ENCODE measurements at places on chromosomes 12 and 14.
A peak's percentile ranks its signal among the peaks of the same experiment; 100 is the strongest.

- DNase-seq, result no peak
Measured at GRCh38 chr12:2389079-2389790, 336.4 kb downstream of the CACNA1C start.

GRCh38 chr14:95770777-95771176 lies 56.9 kb upstream of the TCL1A start:
- no peak for DNase-seq

DNA sequence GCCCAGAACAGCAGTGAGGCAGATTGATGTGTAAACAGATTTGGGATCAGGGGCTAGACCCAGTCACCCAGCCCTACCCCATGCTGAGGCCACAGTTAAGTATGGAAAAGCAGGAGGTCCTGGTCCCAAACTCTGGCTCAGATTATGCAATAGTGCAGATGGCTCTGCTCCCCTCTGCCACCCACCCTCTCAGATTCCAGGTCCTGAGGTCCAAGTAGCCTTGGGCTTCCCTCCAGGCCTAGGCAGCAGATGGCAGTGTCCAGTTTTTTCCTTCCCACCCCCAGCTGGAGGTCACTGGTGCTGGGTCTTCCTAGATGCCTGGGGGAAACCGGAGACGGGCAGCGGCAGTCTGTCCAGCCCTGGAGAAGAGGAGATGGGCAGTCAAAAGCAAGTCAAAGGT lies 2.8 kb upstream of the DHH start:
- no peak for DNase-seq

- DNase-seq, result no peak
Measured at GRCh38 chr14:102452302-102452701, 57.3 kb downstream of the ANKRD9 start.

- no peak for DNase-seq
Measured at GRCh38 chr14:100439781-100440180, 116.6 kb downstream of the SLC25A47 start.

DNA sequence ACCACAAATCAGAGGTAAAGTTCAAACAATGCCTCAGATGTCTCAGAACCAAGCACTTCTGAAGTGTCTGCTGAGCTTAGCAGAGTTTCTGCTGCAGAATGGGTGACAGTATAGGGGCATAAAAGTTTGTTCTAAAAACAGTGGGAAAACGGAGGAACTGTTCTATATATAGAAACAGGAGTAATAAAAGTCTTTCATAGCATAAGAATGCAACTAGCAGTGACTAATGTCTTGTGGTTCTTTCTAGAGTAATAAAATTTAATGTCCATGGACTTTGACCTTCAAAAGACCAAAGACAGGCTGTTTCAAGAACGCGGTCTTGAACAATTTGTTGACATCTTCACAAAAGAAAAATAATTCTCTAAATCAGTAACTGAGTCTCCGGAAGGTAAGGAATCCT lies 107.5 kb upstream of the FAR2 start:
- no peak for DNase-seq

GRCh38 chr12:47868041-47868440 lies 36.8 kb downstream of the VDR start:
- no peak for DNase-seq

DNA sequence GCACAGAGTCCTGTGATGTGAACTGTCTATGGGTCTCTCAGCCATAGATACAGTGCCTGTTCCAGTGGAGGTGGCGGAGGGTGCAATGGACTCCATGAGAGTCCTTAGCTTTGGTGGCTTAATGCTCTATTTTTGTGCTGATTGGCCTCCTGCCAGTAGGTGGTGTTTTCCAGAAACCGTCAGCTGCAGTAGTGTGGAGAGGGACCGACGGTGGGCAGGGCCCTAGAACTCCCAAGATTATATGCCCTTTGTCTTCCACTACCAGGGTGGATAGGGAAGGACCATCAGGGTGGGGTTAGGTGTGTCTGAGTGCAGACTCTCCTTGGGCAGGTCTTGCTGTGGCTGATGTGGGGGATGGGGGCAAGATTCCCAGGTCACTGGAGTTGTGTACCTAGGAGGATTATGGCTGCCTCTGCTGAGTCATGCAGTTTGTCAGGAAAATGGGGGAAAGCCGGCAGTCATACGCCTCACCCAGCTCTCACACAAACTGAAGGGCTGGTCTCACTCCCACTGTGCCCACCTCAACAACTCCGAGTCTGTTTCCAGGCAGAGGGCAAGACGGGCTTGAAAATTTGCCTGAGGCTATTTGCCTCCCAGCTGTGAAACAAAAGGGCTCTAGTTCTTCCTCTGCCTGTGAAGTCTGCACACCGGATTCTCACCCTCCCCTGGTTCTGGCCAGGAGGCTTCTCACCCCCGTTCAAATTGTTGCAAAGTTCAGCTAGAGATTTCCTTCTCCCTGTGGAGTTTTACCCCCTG lies 24.9 kb upstream of the ZDHHC17 start:
- peak; percentile 64 for DNase-seq

DNA sequence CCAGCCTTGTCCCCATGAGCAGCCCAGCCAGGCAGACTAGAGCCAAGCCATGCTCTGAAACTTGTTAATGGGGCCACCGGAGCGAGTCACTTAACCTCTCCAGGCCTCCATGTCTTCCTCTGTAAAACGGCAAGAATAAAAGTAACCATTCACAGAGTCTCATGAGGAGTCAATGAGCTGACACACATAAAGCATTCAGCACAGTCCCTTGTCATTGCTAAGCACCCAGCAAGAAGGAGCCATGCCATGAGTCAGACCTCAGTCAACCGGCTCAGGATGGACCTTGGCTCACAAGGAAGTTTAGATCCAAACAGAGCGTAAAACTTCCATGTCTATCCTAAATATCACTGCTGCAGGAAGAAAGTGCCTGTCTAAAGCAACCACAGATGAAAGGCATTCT lies 10.6 kb downstream of the FICD start:
- no peak for DNase-seq

DNA sequence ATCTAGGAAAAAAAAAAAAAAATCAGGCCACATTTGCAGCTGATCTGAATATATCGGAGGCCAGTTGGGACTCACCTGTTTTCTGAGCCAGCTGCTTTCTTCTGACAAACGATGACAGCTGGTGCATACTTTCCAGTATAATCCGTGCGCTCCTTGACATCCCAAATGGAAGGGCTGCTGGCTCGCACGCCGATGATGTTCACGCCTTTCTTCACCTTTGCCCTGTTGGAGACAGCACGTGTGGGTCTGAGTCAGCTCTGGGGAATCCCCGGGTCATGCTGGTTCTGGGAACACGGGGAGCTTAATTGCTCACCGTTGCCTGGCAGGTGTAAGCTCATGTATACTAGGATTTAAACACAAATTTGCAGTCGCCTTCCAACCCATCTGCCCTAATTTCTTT lies 372.8 kb downstream of the TMEM132D start:
- DNase-seq, result no peak

- no peak for DNase-seq
Measured at GRCh38 chr12:24776861-24777260, 172.0 kb downstream of the BCAT1 start.

DNA sequence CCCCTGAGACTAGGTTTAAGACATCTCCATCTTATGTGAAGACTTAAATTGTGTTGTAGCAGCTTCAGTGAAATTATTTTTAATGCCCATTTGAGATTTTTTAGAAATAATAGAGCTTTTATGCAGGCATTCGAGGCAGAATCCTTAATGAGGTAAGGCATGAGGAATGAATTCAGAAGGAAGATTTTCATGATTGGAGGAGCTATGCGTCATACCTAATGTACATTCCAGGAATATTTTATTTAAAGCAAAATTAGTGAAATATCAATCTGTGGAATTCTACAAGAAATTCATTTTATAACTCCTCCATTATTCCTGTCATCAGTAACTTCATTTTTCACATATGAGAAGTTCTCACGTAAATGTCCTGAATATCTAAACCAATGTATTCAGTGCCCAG lies 36.0 kb upstream of the GARIN6 start:
- no peak for DNase-seq

GRCh38 chr12:96233168-96233567 lies 39.0 kb downstream of the ELK3 start:
- DNase-seq, result no peak

DNA sequence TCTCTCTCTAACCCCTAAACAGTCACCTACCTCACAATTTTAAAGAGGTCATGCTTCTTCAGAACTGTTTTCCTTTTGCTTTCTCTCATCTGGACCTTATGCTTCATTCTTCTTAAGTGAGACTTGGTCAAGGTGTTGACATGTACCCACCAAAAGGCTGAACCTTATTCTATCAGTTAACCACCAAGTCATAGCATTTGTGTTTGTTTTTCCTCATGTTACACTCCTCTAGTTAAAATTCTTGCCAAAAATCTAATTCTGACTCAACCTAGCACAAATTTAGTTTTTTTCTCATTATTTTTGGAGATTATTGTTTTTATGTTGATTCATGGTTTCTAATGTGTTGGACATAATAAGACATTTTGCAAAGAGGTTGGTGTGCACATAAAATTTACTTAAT lies 578.6 kb downstream of the SLC16A7 start:
- DNase-seq, result no peak

GRCh38 chr12:57146092-57146491 lies 1.3 kb downstream of the LRP1-AS start:
- no peak for DNase-seq

GRCh38 chr12:74981541-74981940 lies 228.1 kb downstream of the KCNC2 start:
- DNase-seq, result no peak

GRCh38 chr14:24195186-24196070 lies at the start of gene TM9SF1:
TM9SF1 (minus strand) TSS chr14:24195441; CDS start chr14:24195019, 422 bp downstream.
- DNase-seq, result peak; percentile 97

DNA sequence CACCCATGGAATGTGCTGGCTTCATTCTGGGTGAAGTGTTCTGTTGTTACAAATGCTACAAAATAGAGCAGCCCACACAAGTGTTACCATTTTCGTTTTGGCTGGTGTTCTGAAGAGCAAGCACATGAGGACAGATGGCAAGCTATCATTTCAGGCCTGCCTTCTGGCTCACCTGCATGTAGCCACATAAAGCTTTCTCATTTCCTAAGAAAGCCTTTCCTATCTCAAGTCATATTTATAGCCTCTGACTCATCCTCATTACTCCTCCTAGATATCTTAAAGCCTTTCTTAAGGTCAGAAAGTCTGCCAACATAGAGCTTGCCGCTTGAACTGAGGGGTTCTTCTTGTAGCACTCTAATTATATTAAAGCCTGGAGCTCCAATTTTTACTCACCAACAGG lies 89.0 kb downstream of the PTPRR start:
- no peak for DNase-seq

GRCh38 chr14:30193101-30193500 lies 265.5 kb upstream of the PRKD1 start:
- DNase-seq, result no peak

- DNase-seq, result no peak
Measured at GRCh38 chr12:50187084-50187900, 20.1 kb upstream of the CERS5 start.

Data from Karpas-422 (cell line).